ENCODE measurements at places on chromosomes 3 and 15.

- DNase-seq, result peak; percentile 35
Observed at GRCh38 chr3:193971261-193971751, 164.6 kb upstream of the HES1 start.

GRCh38 chr3:36792342-36792741 lies 28.0 kb upstream of the DCLK3 start:
- DNase-seq, result peak; percentile 13

DNA sequence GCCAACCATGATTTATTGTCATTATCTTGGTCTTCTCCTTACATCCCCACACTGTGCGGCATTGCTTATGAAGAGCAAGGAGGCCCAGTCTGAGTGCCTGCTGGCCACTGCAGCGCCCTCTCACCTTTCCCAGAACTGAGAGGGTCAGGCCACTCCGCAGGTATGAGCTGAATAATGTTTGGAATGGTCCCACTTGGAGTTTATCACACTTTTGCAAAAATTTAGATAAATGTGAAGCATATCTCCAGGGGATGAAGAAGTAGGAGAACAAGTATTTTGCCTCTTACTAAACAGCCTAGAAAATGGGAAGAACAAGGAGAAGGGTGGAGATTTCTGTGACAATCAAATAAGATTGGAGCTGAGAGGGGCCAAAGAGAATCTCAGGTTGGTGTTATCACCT lies 74.4 kb upstream of the GSK3B start:
- DNase-seq, result no peak

GRCh38 chr3:71564361-71564760 lies 19.2 kb downstream of the FOXP1 start:
- DNase-seq, result no peak

GRCh38 chr3:70383360-70383831 lies 71.0 kb upstream of the MDFIC2 start:
- DNase-seq, result no peak

DNA sequence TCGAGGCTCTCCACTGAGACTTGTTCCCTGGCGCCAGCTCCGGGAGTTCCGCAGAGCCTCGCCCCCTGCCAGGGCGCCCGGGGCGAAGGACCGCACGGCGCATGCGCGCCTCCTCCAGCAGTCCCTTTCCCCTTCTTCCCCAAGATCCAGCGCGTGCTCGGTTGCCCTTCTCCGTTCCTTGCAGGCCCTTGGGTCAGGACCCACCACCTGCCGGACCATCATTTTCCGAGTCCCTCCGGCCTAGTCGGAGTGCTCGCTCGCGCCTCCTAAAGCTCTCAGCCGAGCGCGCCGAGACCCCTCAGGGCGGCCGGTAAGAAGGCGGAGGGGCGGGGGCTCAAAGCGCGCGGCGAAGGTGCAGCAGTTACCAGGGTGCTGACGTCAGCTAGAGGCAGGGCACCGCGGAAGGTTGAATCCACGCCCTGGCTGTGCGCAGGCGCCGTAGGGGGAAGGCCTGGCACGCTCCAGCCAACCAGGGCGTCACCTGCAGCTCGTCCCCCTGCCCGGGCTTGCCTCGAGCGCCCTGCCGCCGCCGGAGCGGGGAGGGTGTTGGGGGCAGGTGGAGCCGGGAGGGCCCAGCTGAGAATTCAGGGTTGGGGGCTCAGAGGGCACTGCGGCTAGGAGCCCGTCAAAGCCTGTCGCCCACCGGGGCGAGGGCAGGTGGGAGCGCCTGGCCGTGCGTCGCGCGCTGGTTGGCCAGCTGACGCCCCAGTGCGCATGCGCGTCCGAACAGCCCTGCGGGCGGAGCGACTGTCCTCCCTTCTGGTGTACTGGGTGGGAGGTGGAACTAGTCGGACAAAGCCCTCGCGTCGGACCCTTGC lies at the start of gene TCAIM:
Gene TCAIM, plus strand, starts transcription at position 757 of the 818 bp plus-strand sequence. CDS start 16,017 bp downstream, outside the sequence.
- peak; percentile 94 for DNase-seq

- no peak for DNase-seq
Observed at GRCh38 chr3:8778475-8778874, 9.1 kb upstream of the OXTR start.

- no peak for DNase-seq
Observed at GRCh38 chr15:27086805-27087204, 115.8 kb downstream of the GABRG3 start.

DNA sequence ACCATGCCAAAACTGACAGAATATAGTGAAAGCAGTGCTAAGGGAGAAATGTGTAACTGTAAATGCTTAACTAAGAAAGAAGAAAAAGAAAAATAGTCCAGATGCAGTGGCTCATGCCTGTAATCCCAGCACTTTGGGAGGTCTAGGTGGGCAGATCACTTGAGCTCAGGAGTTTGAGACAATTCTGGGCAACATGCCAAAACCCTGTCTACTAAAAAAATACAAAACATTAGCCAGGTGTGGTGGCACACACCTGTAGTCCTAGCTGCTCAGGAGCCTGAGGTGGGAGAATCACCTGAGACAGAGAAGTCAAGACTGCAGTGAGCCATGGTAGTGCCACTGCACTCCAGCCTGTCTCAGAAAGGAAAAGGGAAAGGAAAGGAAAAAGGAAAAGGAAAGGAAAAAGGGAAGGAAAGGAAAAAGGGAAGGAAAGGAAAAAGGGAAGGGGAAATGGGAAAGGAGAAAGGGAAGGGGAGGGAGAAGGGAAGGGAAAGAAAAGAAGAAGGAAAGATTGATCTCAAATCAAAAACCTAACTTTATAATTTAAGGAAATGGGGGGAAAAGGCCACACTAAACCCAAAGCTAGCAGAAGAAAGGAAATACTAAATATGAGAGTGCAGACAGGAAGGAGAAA lies 20.3 kb downstream of the C3orf33 start:
- no peak for DNase-seq

- DNase-seq, result no peak
Observed at GRCh38 chr3:49534581-49535441, 19.5 kb upstream of the BSN start.

All from AG10803 (cell line).